ENCODE measurements at places on chromosomes 4 and X.
A peak's percentile ranks its signal among the peaks of the same experiment; 100 is the strongest.

- no peak for DNase-seq
- no peak overlapping the region for H3K27ac ChIP-seq
- no peaks in the 10 kb centered on the region for H3K4me1 ChIP-seq
- no peaks in the 10 kb centered on the region for H3K36me3 ChIP-seq
- no peak overlapping the region for H3K4me3 ChIP-seq
Measured at GRCh38 chr4:75071317-75071716, 138.4 kb downstream of the PARM1 start.

- H3K36me3 ChIP-seq = no peaks in the 10 kb centered on the region
- no peak for DNase-seq
- peaks cover 57% of the 10 kb centered on the region for H3K27me3 ChIP-seq
- no peak overlapping the region for H3K4me3 ChIP-seq
- H3K4me1 ChIP-seq = peaks cover 1% of the 10 kb centered on the region
Measured at GRCh38 chr4:183907871-183908683, 3.0 kb downstream of the STOX2 start.

GRCh38 chr4:6971536-6972374 is 62.1 kb downstream of the TBC1D14 start:
- H3K27me3 ChIP-seq = no peaks in the 10 kb centered on the region
- H3K36me3 ChIP-seq = peaks cover 16% of the 10 kb centered on the region
- no peak for DNase-seq
- no peak overlapping the region for H3K27ac ChIP-seq
- H3K4me3 ChIP-seq = no peak overlapping the region

DNA sequence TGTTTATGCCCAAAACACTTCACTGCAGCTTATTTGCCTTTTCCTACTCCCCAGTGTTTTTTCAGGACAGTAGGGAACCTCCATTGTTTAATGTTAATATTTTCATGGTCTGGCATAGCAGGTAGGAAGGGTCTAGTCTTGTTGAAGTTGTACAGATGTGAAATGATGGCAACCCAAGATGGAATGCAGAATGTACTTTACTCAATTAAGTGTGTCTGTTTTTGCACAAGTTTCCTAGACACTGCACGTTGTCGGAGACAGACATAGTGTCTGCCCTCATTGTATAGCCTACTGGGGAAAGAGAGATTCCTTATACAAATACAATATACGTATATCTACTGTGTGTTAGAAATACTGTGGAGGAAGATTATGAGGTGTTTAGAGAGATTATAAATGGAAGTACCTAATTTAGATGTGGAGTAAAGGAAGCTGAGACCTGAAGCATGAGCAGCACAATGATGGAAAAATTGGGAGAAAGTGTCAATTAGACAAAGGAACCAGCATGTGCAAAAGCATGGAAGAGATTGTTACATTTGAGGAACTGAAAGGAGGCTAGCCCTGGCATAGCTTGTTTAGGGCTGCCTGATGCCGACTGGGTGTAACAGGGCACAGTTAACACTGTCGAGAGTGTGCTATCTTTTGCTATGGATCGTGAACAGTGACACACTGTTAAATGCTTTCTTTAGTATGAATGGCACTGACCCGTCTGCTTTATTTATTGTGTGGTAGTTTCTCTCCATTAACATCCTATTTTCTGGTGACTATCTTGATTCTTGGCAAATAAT is 18.4 kb downstream of the CPEB2 start:
- no peak overlapping the region for H3K27ac ChIP-seq
- no peak for DNase-seq
- no peaks in the 10 kb centered on the region for H3K27me3 ChIP-seq

- H3K4me3 ChIP-seq = peak overlapping the region; percentile 81
- H3K27me3 ChIP-seq = no peaks in the 10 kb centered on the region
- DNase-seq = peak; percentile 11
- H3K27ac ChIP-seq = peak overlapping the region; percentile 78
- no peaks in the 10 kb centered on the region for H3K36me3 ChIP-seq
Measured at GRCh38 chr4:37978248-37978924, 18.2 kb downstream of the PTTG2 start.

Data from activated T-helper 2 cell treated with anti-CD3 and anti-CD28 coated beads, Interferon-gamma antibody, Interleukin-2, Interleukin-4, amounts not matched to agents 10 μg/mL and 5 μg/mL and 100 μg/mL, durations not matched to agents 14 hours and 24 hours and 36 hours (primary cell).